Stimulated activated CD4-positive, alpha-beta T cell treated with anti-CD3 and anti-CD28 coated beads, Interleukin-2, amount 100 ng/mL, for 48 hours (primary cell): ENCODE measurements at places on chromosomes 7 and 10.

DNA sequence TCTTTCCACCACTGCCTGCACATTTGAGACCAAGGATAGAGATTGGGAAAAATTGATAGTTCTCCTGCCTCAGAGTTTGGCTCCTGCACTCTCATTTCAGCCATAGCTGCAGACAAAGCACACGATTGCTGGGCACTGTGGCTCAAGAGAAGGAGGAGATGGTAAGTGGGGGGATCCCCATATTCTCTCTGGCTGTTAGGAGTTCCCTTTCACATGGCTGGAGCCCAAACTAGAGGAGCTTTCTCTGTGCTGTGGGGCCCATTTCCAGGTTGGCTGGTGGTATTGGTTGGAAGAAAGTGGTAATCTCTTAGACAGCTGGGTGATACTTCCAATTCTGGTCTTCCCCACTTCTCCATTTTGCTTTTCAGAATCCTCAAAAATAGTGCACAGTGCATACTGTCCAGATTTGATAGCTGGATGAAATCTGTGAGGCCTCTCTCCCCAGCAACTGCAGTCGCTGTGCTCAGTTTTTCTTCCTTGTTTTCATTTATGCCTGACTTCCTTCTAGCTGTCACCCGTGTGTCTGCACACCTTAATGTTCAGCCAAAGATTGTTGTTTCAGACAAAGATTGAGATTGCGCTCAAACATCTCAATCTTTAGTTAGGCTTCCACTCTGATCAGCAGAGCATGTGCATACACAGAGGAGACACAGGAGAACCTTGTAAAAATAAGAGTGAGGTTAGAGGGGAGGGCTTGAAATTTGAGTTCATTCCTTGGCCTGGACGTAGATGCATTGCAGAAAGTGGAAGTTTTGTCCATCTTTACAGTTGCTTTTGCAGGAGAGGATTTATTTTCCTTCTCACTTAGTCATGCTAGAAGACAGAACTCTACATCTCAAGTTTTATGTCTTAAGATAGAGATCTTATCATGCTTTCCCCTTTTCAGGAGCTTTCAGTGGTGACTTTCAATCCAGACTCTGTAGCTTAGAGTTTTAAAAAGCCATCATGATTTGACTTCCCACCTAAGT is 28.6 kb downstream of the RABGEF1 start:
- DNase-seq: no peak

- no peak for DNase-seq
Observed at GRCh38 chr10:17067376-17068264, 62.0 kb downstream of the CUBN start.

GRCh38 chr7:27191161-27191731 is 6.2 kb upstream of the HOXA11 start:
- DNase-seq: no peak

DNA sequence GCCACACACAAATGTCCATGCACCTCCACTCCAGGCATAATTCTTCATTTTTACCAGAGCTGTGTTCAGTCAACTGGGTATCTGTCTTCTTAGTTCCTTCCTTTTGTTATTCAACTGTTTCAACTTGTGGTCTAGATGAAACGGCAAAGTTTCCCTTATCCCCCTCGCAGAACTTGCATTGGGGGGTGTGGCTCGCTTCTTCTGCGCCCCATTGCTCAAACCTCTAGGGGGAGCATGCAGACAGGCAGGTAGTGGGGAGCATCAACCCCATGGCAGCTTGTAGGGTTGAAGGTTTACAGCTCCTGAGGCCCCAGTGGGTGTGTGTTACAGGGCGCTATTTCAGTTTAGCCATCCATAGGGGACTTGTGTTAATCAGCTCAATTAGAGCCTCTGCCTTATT is 38.3 kb upstream of the COBL start:
- DNase-seq: no peak

- DNase-seq: no peak
Observed at GRCh38 chr10:44413416-44413815, 28.5 kb upstream of the CXCL12 start.

DNA sequence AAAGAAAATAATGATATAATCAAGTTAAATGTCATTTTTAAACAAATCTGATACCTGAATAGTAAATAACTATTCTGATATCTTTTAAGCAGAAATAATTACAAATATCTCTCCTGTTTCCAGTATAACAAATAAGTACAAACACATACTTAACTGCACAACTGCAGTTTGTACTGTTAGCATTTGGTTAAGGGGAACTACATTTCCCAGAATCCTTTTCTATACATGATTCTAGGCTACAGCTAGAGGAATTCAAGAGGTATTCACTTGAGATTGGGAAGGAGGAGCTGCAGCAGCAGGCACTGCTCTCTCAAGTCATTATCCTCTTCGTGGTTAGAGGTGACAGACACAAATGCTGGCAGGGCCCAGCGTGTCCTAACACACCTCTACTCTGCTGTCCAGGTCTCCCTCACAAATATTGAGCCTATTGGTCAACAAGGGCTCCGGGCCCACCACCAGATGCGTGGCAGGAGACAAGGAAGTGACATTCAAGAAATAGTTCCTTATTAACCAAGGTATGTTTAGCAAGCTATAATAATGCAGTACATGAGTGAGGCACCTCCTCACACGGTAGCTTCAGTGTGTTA is 255.1 kb upstream of the MKLN1 start:
- no peak for DNase-seq

DNA sequence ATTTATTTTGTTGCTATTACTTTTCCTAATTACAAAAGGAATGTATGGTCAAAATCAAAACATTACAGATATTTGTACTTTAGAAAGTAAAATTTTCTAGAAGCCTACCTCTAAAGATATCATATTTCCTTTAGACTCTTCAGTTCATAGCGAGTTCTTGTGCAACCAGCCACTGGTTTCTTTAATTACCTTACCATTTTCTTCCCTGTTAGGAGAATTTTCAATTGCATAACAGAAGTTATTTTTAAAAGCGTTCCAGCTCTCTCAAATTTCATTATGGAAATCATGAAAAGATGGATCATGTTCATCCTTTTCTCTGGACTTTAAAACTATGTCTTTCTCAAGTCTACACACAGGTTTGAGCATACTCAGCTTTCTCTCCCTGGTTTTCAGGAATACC is 5.0 kb upstream of the TRUB1 start:
- DNase-seq: no peak

DNA sequence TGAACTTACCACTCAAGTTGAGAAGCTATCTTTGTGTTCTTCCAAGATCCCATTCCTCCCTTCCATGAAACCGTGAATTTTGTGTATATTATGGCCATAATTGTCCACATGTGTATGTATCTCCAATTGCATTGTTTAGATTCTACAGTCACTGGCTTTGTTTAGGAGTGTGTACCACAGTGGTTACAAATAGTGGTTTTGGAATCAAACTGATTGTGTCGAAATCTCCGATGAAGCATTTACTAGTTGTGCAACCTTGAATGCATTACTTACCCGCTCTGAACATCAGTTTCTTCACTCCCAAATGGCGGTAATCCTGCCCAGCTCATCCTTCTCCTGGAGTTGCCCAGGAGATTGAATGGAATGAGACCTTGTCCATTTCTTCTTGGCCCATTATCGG is 145.0 kb upstream of the ZNF32 start:
- DNase-seq: no peak

GRCh38 chr10:126504063-126504760 is 115.9 kb upstream of the ADAM12 start:
- no peak for DNase-seq

GRCh38 chr10:14618674-14619073 is 156.0 kb downstream of the FAM107B start:
- DNase-seq: no peak

DNA sequence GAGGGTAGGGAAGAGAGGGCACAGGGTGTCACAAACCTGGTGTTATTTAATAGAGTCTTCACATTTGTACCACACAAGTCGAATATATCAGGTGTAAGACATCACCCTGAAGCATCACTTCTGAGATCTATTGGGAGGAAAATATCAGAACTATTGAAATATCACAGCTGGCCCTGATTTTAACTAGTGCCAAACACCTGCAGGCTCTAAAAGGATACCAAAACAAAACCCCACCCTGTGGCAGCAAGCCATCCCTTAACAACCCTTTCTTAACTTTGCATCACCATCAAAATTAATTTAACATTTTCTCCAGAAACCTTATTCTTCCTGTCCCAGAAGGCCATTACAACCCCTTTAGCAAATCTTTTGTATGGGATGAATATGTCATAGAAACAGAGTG is 365.4 kb downstream of the SUGCT start:
- no peak for DNase-seq

DNA sequence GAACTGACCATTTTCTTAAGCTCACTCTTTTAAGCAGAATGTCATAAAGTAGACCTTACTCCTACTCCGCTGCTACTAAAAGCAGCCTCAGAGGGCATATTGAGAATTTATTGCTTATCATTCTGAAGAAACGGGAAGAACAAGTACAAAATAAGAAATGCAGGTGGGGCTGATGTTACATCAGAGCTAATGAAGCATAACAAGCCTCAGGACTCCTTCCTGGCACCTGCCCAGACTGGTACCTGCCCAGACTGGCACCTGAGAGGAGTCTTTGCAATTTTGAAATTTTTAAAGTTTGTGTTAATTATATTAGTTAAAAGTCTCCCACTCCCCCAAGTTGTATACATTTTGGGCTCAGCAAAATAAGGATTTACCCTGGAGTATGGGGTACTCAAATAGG is 162.4 kb downstream of the SEMA3E start:
- no peak for DNase-seq

DNA sequence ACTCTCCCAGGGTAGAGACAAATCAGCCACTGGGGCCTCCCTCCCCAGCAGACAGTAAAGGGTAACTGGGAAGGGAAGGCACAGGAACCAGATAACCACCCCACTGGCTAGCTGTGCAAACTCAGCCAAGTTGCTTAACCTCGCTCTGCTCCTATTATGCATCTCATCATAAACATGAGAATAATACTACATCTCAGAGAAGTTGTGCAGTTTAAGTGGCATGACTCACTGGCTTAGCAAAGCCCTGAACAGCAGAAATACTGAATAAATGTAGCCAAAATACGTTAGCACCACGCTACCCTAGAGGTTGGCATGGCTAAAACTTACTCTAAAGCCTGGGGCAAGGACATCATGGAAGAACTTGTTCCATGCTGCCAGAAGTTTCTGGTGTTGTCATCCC is 128.1 kb upstream of the ANK3 start:
- DNase-seq: no peak

GRCh38 chr7:131625817-131626372 is 69.5 kb upstream of the PODXL start:
- no peak for DNase-seq

DNA sequence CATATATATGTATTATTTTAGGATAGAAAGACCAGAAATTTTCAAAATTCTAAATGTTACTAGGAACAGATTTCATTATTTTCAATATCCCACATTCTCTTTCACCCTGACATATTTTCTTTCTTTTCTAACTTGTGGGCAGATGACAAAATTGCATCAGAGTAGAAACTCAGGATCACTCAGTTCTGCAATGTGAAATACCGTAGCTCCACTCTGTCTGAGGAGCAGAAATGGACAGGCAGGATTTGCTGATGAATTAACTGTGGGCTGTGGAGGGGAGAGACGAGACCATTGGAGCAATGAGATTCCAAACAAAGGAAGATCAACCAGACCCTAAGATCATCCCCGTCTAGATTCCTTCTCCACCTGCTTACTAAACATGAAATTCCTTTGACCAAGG is 37.0 kb upstream of the SVOPL start:
- no peak for DNase-seq

DNA sequence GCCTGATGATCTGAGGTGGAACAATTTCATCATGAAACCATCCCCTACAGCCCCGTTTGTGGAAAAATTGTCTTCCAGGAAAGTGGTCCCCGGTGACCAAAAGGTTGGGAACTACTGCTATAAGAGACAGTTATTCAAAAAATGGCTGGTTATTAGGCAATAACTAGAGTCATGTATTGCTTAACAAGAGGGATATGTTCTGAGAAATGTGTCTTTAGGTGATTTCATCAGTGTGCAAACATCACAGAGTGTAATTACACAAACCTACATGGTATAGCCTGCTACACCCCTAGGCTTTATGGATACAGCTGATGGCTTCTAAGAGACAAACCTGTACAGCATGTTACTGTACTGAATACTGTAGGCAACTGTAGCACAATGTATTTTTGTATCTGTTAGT is 71.3 kb upstream of the CSTF2T start:
- no peak for DNase-seq

GRCh38 chr10:13788711-13789447 is 202.1 kb downstream of the PRPF18 start:
- no peak for DNase-seq

- DNase-seq: no peak
Observed at GRCh38 chr7:29596593-29597178, 33.1 kb downstream of the PRR15 start.

- no peak for DNase-seq
Observed at GRCh38 chr7:835485-836401, 3.5 kb downstream of the SUN1 start.

GRCh38 chr10:116780691-116781205 is 38.4 kb upstream of the HSPA12A start:
- no peak for DNase-seq

GRCh38 chr10:80454513-80455460 is 677 bp downstream of the TSPAN14 start:
- no peak for DNase-seq

DNA sequence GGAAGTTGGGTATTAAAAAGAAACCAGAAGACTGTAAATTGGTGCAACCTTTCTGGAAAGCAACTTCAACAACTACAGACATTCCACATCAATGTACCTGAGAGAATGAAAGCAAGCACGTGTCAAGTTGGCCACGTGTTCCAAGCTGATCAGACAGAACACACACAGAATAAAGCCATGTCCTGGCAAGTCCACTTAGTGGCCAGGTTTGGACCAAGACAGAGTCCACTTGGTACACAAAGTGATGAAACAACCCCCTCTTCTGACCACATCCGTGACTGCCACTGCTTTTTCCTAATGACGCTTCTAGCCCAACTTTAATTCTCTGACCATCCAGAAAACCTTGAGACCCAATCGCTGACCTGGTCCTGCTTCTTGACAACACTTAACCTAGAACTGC is 109.4 kb downstream of the ABLIM1 start:
- no peak for DNase-seq

DNA sequence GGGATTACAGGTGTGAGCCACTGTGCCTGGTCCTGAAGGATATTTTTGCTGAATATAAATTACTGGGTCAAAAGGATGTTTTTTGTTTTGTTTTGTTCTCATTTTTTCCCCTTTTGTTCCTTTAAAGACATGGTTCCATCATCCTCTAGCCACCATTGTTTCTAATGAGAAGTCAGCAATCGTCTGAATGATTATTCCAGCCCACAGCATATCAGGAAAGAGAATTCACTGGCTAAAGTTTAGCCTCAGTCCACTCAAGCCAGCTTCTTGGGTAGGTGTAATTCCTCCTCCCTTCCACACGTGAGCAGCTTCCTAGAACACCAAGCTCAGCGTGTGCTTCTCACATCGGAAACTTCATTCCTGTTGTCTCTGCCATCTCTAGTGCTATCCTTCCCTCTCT is 112.8 kb upstream of the INSIG1 start:
- no peak for DNase-seq

- DNase-seq: no peak
Observed at GRCh38 chr10:69744971-69745370, 56.7 kb upstream of the COL13A1 start.
